Cardiac muscle cell (in vitro differentiated cells and primary cell): ENCODE measurements at places on chromosomes 3 and 15. TPM values are rescaled to one million over a fixed set of nuclear protein-coding genes. Genes with fewer than 3 reads are reported as not detected.

- peak; percentile 68 for DNase-seq
Measured at GRCh38 chr3:46998121-46998851, 18.8 kb downstream of the NBEAL2 start.

DNA sequence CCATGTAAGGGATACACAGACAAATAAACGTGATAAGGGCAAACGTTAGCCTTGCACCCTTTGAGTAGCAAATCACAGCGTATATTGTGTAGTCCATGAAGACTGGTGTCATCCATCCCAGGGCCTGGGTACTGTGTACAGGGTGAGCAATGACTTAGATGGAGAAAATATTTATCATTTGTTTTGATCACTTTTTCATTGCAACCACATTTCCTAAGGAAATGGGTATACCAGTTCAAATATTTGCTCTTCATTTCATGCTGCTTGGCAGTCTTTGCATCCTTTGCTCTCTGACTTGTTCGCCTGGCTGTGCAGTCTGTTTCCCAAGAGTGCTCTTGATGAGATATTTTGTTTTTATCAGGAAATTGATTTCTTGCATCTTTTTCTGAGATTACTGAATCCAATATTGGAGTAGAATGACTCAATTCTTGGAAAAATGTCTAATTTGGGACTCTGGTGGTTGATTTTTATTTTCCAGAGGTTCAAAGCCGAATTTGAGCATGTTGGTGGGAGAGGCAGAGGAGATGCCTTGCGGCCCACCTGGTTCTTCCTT is 424.6 kb upstream of the SEMA6D start:
- no peak for DNase-seq

DNA sequence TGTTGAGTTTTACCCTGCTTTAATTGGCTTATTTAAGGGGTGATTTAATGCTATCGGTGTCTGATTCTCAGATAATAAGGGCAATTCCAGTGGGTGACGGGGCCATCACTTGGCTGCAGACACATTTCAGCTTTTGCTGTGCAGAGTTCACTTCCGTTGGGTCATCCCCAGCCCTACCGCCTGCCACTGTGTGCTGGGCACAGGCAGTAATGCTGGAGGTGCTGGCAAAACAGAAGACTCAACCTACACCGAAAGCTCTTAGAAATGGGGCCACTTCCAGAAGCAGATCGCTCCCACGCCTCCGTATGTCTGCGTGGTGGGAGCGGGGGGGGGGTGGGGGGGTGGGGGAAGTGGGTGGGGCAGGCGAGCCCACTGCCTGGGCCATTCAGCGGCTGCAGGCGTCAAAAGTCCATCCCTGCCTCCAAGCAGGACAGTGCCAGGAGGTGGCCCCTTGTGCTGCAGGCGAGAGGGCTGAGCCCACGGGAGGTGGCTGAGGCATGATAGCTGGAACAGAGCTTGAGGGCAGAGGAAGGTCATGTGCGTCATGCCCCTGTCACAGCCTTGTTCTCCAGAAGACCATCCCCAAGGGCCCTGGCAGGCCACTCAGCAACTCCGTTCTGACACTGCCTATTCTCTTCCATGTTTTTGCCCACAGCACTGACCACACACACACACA is 128.3 kb downstream of the ATP10A start:
- DNase-seq, result no peak

DNA sequence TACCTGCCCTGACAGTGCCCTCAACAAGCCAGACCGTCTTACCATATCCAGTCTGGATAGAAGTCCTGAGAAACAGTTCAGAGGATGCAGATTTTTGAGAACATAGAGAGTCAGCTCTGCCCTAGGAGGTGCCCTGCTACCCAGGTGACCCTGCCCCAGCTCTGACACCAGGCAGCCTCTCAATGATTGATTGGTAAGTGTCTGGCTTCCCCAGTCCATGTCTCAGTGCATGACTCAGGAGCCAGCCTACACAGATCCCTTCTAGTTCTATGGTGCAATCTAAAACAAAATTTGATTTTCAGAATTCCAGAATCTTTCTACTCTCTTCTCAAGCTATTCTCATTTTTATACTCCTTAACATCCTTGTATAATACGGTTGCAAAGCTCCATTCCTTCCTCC is 292.1 kb downstream of the VPS13C start:
- no peak for DNase-seq

DNA sequence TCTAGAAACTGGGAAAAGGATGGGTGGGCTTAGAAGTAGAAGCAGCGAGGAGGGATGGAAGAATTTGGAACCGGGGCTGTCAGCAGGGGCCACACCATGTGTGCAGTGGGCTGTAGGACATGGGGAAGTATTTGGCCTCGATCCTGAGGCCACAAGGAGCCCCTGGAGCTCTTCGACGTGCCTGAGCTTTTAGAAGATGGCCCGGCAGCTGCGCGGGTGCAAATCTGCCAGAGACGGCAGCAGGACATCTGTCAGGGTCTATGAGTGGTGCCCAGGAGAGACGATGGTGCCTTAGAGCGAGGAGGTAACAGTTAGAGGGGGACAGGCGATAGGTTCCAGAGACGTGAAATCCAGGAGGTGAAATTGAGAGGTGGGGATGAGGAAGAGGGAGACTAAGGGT is 321.1 kb downstream of the UACA start:
- no peak for DNase-seq

- no peak for DNase-seq
Measured at GRCh38 chr15:40060236-40060961, 21.4 kb upstream of the SRP14 start.

GRCh38 chr3:139639662-139640061 is 38.1 kb downstream of the NMNAT3 start:
- no peak for DNase-seq

GRCh38 chr15:93997071-93997658 is 234.2 kb upstream of the MCTP2 start:
- peak; percentile 27 for DNase-seq

DNA sequence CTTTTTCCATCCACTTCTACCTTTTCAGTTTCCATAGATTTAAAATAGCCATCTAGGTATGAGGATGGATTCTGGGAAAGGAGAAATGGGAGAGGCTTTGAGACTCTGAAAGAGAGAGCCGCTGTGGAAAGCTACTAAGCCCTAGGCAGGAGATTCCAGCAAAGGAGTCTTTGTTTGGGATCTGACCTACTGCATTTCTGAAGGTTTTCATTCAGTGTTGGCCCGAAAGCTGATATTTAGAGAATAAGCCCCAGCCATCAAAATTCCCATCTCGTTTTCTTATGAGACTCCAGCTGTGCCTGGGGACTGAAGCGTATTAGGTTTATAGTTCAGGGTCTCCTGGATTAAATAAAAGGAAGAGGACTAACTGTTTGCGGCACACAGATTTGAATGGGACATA is 19.5 kb downstream of the LIPH start:
- no peak for DNase-seq

DNA sequence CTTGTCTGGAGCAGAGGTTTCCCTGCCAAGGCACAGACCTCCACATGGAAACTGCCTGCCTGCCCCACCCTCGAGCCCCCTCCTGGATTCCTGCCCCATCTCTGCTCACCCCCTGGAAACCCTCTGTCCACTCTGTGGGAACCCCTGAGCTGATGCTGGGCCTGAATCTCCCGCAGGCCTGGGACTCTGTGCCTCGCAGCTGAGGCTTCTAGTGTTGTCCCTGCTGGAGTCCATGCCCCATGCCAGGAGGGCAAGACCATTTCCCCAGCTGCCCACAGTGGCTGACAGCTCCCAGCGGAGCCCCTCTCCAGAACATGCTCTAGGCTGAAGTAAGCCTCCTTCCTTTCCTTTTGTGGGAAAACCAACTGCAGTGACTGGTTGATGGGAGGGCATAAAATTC is 46.9 kb downstream of the SRGAP3 start:
- no peak for DNase-seq

DNA sequence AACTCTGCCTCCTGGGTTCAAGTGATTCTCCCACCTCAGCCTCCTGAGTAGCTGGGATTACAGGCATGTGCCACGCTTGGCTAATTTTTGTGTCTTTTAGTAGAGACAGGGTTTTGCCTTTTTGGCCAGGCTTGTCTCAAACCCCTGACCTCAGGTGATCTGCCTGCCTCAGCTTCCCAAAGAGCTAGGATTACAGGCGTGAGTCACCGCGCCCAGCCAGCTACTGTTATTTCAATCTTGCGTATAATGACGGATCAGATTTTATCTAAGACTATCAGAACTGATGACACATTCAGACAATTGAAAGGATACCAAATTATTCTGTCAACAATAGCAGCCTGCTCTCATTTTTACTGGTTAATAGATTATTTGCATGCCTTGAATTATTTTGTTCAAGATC is 612.2 kb downstream of the ZIC1 start:
- DNase-seq, result no peak

DNA sequence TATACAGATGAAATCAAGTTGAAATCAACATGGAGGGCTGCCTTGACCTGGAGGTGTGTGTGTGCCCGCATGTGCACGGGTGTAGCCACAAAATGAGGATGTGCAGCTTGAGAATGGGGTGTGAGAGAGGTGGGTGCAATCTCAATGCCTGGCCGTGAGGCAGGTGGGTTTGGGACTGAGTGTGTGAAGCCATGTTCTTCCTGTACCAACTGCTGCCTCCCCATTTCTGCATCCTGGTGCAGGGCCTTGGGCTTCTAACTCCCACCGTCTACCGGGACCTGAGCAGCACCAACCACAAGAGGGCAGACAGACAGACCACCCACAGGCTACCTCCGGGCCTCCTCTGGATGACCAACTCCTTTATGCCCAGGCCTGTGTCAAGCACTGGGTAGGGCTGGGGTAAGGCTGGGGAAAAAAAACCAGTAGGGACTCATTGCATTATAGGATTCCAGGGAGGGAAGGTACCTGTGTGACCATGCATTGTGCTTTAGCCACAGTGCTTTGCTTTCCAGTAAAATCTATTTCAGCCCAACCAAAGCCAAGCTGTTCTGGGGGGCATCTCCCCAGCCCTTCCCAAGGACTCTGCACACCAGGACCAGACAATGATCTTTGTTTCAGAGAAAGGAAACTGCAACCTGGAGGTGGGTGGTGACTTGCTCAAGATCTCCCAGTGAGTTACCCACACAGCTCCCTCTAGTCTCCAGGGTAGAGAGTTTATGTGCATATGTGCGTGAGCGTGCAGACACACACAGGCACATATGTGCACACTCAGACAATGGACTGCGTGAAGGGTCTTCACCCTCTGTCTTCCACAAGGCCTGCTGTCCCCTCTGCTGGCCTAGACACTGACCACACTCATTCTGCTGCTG is 162.2 kb upstream of the TLE3 start:
- DNase-seq, result peak; percentile 19

- DNase-seq, result no peak
Measured at GRCh38 chr3:127753338-127753737, 69.0 kb downstream of the MGLL start.

DNA sequence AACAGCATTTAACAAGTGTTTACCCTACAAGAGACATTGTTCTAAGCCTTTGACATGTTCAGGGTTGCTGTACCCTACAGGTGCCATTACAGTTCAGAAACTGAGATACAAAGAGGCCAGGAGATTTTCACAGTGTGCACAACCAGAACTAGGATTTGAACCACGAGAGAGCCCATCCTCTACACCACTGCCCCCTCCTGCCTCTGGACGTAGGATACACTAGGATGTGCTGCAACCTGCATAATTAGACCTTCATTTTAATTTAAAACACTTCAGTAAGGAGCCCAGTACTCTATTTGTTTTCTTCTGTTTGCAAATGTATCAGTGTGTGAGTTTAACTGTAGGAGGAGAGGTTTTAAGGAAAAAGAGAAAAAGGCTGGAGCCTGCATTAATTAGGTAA is 123.1 kb upstream of the RARB start:
- DNase-seq, result no peak

DNA sequence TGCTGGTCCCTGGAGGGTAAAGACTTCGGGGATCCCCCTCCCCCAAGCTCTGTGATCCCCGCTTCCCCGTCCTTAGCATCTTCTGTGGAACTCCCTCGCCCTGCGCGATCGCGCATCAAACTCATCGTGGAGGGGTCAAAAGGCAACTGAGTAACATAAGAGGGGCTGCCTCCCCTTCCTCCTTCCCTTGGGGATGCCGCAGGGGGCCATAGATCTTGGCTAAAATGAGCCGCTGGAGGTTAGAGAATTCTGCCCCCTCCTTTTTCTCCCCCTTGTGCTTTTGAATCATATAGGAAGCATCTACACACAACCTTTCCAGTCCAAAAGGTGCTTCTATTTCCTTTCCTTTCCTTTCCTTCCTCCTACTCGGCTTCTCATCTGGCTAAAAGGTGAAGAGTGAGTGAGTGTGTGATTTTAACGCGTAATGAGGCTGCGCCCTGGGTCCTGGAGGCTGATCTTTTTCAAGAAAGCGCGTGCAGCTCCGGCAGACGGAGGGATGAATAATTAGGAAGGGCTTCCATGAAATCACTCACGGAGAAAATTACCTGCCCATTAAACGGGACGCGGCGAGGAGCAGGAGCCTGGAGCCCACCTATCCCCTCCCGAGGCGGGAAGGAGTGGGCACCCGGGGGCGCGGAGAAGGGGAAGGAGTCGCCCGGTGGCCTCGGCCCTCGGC is 831 bp upstream of the ROBO2 start:
- peak; percentile 14 for DNase-seq

GRCh38 chr3:110810356-110810755 is 261.3 kb upstream of the NECTIN3 start:
- peak; percentile 51 for DNase-seq

- no peak for DNase-seq
Measured at GRCh38 chr15:65460741-65461347, 38.1 kb upstream of the IGDCC4 start.

GRCh38 chr15:29567336-29567735 is 254.9 kb downstream of the TJP1 start:
- no peak for DNase-seq

GRCh38 chr3:66747696-66748095 is 246.9 kb upstream of the LRIG1 start:
- DNase-seq, result no peak

Gene SPINT1
- polyA plus RNA-seq, result 5.3 TPM in 2 replicates

Gene MKRN3
- polyA plus RNA-seq, result not detected in 2 replicates

Gene CAND2
- polyA plus RNA-seq, result 35.2 and 44.7 TPM in 2 replicates

Gene CCDC32
- 22.6 and 26.2 TPM in 2 replicates for polyA plus RNA-seq

Gene NEK10
- polyA plus RNA-seq, result 0.54 and 0.82 TPM in 2 replicates

Gene FEZF2
- polyA plus RNA-seq, result not detected in 2 replicates

Gene THUMPD3
- polyA plus RNA-seq, result 33.6 and 37.7 TPM in 2 replicates

Gene IQSEC1
- polyA plus RNA-seq, result 17.8 and 27.6 TPM in 2 replicates

Gene C3orf85
- not detected in 2 replicates for polyA plus RNA-seq

Gene RAF1
- 82.8 and 97.0 TPM in 2 replicates for polyA plus RNA-seq

Gene KPNA4
- polyA plus RNA-seq, result 11.7 and 12.5 TPM in 2 replicates

Gene C2CD4A
- polyA plus RNA-seq, result not detected in 2 replicates

Gene TIMP4
- 0.16 TPM in 1 of 2 replicates, not detected in the other for polyA plus RNA-seq
